ENCODE measurements at places on chromosomes 7 and 10.

DNA sequence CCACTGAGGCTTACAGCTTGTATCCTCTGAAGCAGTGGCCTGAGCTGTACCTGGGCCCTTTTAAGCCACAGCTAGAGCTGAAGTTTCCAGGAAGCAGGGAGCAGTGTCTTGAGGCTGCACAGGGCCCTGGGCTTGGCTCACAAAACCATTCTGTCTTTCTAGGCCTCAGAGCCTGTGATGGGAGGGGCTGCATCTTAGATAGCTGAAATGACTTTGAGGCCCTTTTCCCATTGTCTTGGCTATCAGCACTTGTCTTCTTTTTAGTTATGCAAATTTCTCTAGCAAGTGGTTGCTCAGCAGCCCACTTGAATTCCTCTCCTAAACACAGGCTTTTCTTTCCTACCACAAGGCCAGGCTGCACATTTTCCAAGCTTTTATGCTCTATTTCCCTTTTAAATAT is 864.2 kb downstream of the REEP3 start:
- no peak for DNase-seq

DNA sequence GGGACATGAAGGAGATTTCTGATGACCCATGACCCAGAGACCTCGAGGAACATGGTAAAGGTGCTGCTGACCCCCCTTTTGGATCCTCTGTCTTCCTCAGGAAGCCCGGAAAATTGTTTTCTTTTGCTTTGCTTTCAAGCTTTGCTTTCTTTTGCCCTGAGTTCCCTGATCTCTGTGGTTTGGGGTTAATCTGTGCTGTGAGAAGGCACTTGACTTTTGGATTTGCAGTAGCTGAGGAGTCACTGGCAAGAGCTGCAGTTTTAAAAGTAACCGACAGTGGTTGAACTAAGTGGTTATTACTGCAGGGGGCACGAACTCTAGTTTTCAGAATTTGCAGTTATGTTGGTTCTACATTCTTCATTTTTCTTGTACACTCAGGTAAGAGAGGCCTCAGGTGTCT is 53.0 kb downstream of the PDZD8 start:
- no peak for DNase-seq

DNA sequence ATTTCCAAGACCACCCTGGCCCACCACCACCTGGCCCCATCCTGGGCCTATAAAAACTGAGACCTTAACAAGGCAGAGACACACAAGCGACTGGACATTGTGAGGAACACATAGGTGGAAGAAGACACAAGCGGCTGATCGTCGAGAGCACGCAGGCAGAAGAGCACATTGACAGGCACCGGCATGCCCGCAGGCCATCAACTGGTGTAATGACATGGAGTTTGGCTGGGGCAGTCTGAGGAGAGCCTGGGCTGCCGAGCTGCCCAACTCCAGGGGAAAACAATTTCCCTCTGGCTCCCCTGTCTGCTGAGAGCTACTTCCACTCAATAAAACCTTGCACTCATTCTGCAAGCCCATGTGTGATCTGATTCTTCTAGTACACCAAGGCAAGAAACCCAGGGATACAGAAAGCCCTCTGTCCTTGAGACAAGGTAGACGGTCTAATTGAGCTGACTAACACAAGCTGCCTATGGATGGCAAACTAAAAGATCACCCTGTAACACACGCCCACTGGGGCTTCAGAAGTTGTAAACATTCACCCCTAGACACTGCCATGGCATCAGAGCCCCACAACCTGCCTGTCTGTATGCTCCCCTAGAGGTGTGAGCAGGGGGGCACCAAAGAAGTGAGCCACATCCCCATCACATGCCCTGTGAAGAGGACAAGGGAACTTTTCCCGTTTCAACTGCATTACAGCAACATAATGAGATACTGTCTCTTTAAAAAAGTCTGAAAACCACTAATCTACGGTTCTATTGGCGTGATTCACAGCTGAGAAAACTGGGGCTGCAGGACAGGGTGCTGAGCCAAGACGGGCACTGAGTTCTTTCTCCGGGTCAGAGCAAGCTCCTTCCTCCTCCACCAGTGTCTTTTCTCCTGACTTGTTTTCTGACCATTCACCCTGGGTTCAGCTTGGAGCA is 18.5 kb upstream of the TNS3 start:
- DNase-seq: no peak

GRCh38 chr10:132527339-132528063 is 10.1 kb upstream of the INPP5A start:
- no peak for DNase-seq

- DNase-seq: no peak
Measured at GRCh38 chr7:131845573-131846314, 289.3 kb upstream of the PODXL start.

- no peak for DNase-seq
Measured at GRCh38 chr10:44863344-44864047, 47.6 kb upstream of the TMEM72 start.

- DNase-seq: no peak
Measured at GRCh38 chr10:18689498-18689897, 30.3 kb downstream of the ARL5B start.

GRCh38 chr7:110973196-110973990 is 117.5 kb upstream of the LRRN3 start:
- DNase-seq: no peak

- no peak for DNase-seq
Measured at GRCh38 chr10:6402349-6402709, 177.7 kb downstream of the PRKCQ start.

- no peak for DNase-seq
Measured at GRCh38 chr10:1044146-1044545, 4.8 kb downstream of the IDI1 start.

GRCh38 chr10:78513330-78513729 is 479.7 kb downstream of the RPS24 start:
- no peak for DNase-seq

DNA sequence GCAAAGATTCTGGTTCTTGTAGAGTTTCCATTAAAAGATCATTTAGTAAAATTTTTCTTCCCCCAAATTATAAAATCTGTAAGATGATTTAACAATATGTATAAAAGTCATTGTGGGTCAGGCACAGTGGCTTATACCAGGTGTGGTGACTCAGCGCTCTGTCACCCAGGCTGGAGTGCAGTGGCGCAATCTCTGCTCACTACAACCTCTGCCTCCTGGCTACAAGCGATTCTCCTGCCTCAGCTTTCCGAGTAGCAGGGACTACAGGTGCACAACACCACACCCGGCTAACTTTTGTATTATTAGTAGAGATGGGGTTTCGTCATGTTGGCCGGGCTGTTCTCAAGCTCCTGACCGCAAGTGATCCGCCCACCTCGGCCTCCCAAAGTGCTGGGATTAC is 68.0 kb downstream of the SEPTIN14 start:
- no peak for DNase-seq
